ENCODE measurements at places on chromosomes 3 and 15.
A peak's percentile ranks its signal among the peaks of the same experiment; 100 is the strongest.

GRCh38 chr3:71299160-71299559 lies 284.4 kb downstream of the FOXP1 start:
- no peaks in the 10 kb centered on the region for H3K27me3 ChIP-seq
- no peak for DNase-seq

- H3K4me3 ChIP-seq: peak within 1 kb of the TSS; percentile 42
- H3K27me3 ChIP-seq: no peaks in the 10 kb centered on the region
- peak; percentile 43 for DNase-seq
- no peak within 1 kb of the TSS for H3K27ac ChIP-seq
- H3K36me3 ChIP-seq: no peaks in the 10 kb centered on the region
- H3K4me1 ChIP-seq: peaks cover 1% of the 10 kb centered on the region
Measured at GRCh38 chr3:23944861-23945662, at the start of gene NR1D2. Gene NR1D2, plus strand, starts transcription at chr3:23945286. Its CDS starts 293 bp downstream, at chr3:23945579.

GRCh38 chr3:107523289-107523538 lies 452 bp downstream of the BBX start:
- no peak for DNase-seq
- H3K27me3 ChIP-seq: no peaks in the 10 kb centered on the region
- no peak overlapping the region for H3K27ac ChIP-seq

GRCh38 chr3:48268381-48268935 lies 27.6 kb downstream of the ZNF589 start:
- no peak for DNase-seq
- H3K4me1 ChIP-seq: no peaks in the 10 kb centered on the region
- no peak overlapping the region for H3K4me3 ChIP-seq

- no peak for DNase-seq
- H3K27me3 ChIP-seq: no peaks in the 10 kb centered on the region
- H3K27ac ChIP-seq: no peak overlapping the region
- peak overlapping the region; percentile 92 for H3K4me3 ChIP-seq
Measured at GRCh38 chr3:195910499-195910845, 2.1 kb upstream of the TNK2 start.

DNA sequence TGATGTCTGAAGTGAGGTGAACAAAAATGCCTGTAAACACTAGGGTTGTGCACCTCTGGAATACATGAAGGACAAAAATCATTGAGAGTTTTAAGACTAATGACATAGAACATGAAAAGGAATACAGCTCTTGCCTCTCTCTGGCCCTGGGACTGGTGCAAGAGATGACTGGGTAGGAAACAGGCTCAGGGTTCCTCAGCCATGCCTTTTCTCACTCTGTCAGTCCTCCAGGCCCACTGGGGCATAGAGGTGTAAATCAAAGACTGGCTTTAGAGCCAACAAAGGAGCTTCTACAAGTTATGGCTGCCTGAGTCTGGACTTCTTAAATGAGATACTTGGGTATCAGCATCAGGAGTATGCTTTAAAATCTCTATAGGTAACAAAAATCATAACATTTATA lies 554.7 kb upstream of the KCNMB2 start:
- no peak for DNase-seq
- H3K4me1 ChIP-seq: no peaks in the 10 kb centered on the region
- H3K27ac ChIP-seq: no peak overlapping the region

GRCh38 chr15:90266061-90266431 lies 574 bp downstream of the NGRN start:
- peak overlapping the region; percentile 91 for H3K4me3 ChIP-seq
- no peaks in the 10 kb centered on the region for H3K4me1 ChIP-seq
- no peak for DNase-seq
- H3K27me3 ChIP-seq: no peaks in the 10 kb centered on the region
- H3K36me3 ChIP-seq: 0 out of 2 replicates have a peak, but pooled peaks cover 7% of the 10 kb centered on the region

GRCh38 chr3:5140230-5140621 lies 18.1 kb downstream of the ARL8B start:
- no peak overlapping the region for H3K4me3 ChIP-seq
- DNase-seq: no peak
- no peaks in the 10 kb centered on the region for H3K27me3 ChIP-seq
- H3K4me1 ChIP-seq: no peaks in the 10 kb centered on the region
- no peaks in the 10 kb centered on the region for H3K36me3 ChIP-seq
- no peak overlapping the region for H3K27ac ChIP-seq

GRCh38 chr3:144957398-144958101 lies 985.9 kb downstream of the DIPK2A start:
- H3K4me1 ChIP-seq: no peaks in the 10 kb centered on the region
- DNase-seq: no peak
- H3K4me3 ChIP-seq: no peak overlapping the region

- DNase-seq: no peak
- no peak overlapping the region for H3K4me3 ChIP-seq
- H3K36me3 ChIP-seq: no peaks in the 10 kb centered on the region
- H3K4me1 ChIP-seq: no peaks in the 10 kb centered on the region
Measured at GRCh38 chr3:159792070-159792469, 196.6 kb upstream of the IL12A start.

DNA sequence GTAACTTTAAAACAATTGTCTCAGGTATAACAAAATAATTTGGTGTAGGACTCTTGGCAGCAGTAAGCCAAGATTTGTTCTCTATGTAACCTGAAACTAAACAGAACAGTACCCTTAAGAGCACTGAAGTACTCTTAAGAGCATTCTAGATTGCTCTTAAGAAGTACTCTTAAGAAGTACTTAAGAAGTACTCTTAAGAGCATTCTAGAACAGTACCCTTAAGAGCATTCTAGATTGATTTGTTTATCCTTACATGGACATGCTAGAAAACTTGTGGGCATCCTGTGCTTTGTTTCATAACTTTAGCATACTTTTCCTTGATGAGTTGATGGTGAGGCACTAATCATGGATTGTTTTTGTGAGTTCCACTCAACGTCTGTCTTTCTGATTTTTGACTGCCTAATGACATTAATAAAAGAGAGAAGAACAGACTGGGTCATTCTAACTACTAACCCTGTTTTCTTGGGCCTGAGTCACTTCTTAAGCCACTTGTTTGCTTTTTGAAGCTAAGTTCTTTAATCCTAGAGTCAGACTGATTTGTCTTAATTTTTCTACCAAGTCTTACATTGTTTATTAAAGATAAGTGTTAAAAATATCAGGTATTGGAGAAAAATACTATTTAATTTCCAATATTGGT lies 57.2 kb upstream of the UTS2B start:
- no peak overlapping the region for H3K27ac ChIP-seq
- DNase-seq: no peak
- no peak overlapping the region for H3K4me3 ChIP-seq
- H3K4me1 ChIP-seq: no peaks in the 10 kb centered on the region
- H3K27me3 ChIP-seq: no peaks in the 10 kb centered on the region

DNA sequence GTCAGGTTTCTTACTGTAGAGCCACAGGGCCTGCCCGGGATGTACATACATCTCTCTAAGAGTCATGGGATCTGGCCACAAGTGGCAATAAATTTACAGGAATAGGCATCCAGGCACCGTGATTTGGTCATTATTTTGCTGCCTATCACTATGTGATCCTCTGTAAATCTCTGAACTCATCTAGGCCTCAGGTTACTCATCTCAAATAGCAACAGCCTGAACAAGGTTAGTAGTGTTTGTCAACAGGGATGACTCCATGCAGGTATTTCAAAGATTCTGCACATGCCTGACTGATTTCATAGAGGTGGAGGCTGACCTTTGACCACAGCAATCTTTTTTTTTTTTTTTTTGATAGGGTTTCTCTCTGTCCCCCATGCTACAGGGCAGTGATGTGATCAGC lies 88.8 kb upstream of the TBL1XR1 start:
- H3K4me1 ChIP-seq: no peaks in the 10 kb centered on the region
- no peaks in the 10 kb centered on the region for H3K27me3 ChIP-seq
- no peak overlapping the region for H3K27ac ChIP-seq
